AML-193 (cell line): ENCODE measurements at places on chromosomes 5 and 9.

DNA sequence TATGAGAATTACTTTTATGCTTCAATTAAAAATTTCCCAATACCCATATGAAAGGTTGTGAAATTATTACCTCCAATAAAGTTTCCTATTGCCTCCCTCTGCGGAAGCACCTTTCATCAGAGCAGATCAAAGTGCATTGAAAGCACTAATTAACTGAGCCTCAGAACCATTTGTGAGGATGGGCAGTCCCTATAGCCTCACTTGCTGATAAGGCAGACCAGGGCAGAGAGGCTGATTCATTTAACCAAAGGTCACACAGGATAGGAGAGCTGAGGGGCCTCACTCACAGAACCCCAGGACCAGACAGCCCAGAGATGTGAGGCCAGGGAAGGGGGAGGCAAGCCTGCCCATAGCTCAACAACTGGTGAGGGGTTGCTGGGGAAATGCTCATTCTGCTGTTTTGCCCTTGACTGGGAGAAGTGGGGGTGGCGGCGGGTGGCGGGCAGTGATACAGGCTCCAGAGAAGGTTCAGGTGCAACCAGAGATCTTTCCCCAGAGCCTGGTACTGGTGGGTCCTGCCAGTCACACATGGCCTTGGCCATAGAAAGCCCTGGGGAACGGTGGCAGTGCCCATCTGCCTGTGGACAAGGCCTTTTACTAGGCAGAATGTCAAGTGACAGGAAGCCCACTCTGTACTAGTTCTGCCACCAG is 57.9 kb downstream of the MACROH2A1 start:
- no peak for DNase-seq

- no peak for DNase-seq
These were observed 69.9 kb downstream of the EHMT1 start for GRCh38 chr9:137688725-137689124.

DNA sequence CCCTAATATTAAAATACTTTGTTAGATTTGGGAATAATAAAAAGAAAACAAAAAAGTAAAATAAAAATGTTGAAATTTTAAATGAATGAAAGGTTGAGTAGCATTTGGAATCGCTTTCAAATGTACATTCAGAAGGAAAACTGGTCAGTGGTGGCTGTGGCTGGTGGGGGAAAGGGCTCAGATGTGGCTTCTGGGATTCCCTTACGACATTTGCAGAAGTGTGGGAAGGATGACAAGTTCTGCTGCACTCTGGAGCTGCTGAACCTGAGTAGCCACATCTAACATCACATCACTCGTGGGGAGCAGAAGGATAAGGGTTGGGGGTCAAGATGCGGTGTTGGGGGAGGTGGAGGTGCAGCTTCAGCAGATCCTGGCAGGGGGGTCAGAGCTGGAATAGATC is 25.6 kb upstream of the CAST start:
- no peak for DNase-seq

DNA sequence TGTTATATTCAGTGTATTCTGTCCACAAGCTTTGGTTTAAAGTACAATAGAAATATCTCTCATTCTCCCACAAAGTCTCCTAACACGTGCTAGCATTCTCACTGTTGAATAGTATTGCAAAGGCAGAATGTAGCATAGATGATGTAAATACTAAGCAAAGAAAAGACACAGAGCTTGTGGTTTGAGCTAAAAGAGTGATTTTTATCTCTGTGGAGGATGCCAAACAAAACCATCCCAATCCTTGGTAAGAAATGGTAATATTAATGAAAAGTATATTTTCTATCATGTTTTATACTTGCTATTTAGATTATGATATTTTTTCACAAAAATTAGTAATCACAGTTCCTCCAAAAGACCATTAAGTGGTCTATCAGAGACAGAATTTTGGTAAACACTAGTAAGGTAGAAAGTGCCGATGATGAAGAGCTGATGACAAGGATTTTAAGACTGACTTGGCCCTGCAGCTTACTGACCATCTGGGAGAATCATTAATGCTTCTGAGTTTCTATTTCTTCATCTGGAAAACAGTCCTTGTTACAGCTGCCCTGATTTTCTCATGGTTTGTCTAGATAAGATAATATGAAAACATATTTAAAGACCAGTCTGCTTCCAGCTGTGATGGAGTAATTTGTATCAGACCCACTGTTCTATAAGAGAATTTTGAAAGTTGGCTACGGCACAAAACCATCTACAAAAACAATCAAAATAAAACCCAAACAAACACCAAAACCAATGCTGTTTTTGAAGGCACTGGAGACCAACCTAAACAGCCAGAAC is 510.2 kb downstream of the SPATA31D1 start:
- no peak for DNase-seq

DNA sequence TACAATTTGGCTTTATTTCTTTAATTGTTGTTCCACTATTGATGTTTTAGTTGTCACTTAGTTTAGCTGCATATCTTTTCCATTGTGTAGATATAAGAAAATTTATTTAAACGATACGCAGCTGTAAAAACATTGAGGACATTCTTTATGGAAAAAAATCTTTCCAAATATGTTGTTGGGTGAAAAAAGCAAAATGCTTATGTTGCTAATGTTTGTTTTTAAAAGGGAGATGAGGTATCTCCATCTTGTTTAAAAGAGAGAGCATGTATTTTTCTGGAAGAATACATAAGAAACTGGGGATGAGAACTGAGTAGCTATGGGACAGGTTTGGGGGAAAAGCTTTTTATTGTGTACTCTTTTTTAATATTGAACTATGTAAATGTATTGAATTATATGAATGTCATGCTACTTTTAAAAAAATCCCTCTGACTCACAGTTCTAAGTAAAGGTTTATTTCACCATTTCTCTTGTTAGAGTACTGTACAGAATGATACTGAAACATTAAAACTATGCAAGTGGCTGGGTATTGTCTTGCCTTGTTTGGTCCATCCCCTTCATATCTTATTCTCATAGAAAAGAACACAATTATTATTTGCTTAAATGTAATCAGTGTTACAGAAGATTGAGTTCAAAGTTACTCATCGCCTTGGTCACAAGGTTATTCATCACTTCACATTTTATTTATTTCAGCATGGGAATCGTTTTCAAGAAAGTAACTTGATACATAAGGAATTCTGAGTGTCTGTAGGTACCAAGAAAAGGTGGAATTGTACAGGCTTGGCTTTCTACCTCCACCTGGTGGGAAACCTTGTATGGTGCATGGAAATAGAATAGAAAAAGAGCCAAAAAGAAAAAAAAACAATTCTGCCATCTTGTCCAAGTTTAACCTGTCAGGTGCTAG is 85.8 kb downstream of the RIC1 start:
- no peak for DNase-seq

DNA sequence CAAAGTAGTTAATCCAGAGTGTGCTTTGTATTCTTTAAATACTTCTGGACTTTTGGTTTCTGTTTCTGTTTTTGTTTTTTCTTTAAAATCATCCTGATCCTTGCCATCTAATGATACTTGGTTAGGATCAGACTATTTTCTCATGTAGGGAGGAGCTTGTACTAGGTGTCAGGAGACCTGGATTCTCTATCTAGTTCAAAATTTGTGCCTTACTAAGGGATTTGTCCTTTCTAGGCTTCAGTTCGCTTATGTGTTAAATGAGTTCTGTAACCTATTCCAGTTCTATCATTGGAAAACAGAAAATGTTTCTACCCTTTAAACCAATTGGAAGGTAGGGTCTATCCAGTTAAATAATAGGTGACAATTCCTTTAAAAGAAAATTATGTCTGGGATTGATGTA is 3.3 kb upstream of the MEF2C start:
- DNase-seq, result no peak

DNA sequence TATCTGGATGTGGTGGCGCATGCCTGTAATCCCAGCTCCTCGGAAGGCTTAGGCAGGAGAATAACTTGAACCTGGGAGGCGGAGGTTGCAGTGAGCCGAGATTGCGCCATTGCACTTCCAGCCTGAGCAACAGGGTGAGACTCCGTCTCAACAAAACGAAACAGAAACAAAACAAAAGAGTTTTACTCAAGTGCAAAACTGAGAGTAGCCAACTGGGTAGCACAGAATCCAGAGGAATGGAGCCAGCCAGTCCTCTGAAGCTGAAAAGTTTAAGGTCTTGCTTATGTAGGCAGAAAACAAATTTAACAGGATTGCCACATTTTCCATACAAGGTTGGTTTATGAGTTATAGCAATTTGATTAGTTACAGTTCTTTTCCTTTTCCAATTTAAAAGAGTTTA is 32.0 kb downstream of the SPIN1 start:
- DNase-seq, result no peak

DNA sequence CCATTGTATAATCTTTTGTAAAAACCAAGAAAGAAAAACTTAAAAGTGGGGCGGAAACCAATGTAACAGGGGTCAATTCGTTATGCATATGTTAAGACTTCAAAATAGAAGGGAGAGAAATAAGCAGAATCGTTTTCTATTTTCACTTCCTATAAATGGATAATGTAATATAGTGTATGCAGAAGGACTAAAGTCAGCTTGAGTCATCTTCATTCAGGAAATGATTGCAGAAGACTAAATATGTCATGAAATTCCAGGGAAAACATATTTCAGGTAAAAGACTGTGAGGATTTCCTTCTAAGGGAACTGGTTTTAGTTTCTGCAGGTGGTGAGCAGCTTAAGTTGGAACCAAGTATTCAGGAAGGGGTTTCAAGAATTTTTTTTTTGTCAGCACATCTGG is 753.3 kb downstream of the IRX1 start:
- DNase-seq, result no peak

GRCh38 chr5:56142614-56143372 is 90.3 kb downstream of the ANKRD55 start:
- DNase-seq, result no peak

GRCh38 chr5:37844009-37844408 is 4.2 kb upstream of the GDNF start:
- no peak for DNase-seq

DNA sequence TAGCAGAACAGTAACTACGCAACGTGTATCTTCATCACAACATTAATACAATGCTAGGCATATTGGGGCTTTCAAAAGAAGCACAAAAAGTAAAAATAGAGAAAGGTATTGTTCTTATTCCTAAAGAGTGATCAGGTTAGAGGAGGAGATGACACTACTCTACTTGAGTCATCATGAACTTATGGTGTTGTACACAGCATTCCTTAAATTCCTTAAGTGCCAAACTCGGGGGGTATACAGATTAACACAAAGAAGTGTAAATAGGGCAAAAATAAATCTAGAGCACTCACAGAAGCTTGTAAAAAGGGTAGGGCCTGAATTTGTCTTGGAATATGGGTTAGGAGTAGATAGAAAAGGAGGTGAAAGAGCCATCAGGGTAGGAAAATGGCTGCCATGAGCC is 308.0 kb upstream of the DAP start:
- DNase-seq, result no peak

GRCh38 chr5:154081246-154081645 is 42.5 kb downstream of the MFAP3 start:
- DNase-seq, result no peak

DNA sequence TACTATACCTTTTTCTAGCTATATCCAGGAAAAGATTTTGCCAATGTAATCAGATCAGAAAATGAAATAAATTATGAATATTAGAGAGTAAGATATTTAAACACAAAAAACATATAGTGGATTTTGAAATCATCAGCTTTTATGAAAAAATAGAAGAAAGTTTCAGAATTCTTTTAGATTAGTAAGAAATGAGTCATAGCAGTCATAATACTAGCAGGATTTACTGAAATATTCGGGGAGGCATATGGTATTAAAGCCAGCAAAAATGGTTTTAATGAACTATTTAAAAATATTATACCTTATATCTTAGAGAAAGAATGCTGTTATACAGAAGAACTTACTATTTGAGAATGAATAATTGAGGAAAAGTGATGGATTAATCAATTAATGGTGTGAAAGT is 303.6 kb upstream of the NUDT12 start:
- no peak for DNase-seq

GRCh38 chr5:143552680-143553079 is 149.2 kb upstream of the NR3C1 start:
- DNase-seq, result no peak

GRCh38 chr9:35791297-35791921 is at the start of gene NPR2:
Gene NPR2, plus strand, starts transcription at chr9:35791591. Its CDS starts 818 bp downstream, at chr9:35792409.
- DNase-seq, result no peak

GRCh38 chr5:171392585-171393159 is 5.0 kb downstream of the NPM1 start:
- no peak for DNase-seq

GRCh38 chr5:74357827-74358226 is 282.7 kb downstream of the ENC1 start:
- DNase-seq, result no peak

DNA sequence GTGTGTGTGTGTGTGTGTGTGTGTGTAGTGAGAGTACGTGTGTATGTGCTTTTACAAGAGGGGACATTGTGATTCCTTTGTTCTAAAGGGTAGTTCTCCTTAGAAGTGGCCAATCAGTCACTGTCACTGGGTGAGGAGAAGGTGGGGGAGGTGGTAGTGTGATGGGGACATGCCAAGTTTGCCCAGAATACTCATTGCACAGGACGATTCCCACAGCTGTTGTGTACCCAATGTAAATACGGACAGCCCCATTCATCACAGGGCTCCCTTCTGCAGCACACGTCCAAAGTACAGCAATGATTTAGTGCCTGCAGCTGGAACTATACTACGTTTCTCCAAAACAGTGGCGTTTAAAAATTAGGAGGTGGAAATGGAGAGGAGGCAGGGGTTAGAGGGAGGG is 287.8 kb downstream of the TLR4 start:
- no peak for DNase-seq

DNA sequence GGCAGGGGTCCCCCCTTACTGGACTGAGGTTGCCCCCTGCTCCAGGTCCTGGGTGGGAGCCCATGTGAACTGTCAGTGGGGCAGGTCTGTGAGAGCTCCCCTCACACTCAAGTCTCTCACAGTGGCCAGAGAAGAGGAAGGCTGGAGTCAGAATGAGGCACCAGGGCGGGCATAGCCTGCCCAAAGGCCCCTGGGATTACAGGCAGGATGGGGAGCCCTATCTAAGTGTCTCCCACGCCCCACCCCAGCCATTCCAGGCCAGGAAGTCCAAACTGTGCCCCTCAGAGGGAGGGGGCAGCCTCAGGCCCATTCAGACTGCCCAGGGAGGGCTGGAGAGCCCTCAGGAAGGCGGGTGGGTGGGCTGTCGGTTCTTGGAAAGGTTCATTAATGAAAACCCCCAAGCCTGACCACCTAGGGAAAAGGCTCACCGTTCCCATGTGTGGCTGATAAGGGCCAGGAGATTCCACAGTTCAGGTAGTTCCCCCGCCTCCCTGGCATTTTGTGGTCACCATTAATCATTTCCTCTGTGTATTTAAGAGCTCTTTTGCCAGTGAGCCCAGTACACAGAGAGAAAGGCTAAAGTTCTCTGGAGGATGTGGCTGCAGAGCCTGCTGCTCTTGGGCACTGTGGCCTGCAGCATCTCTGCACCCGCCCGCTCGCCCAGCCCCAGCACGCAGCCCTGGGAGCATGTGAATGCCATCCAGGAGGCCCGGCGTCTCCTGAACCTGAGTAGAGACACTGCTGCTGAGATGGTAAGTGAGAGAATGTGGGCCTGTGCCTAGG is at the start of gene CSF2:
Gene CSF2, plus strand, starts transcription at position 559 of the 783 bp plus-strand sequence. Its CDS starts 35 bp downstream, at position 594.
- DNase-seq, result no peak
